Central memory CD4-positive, alpha-beta T cell (primary cell): ENCODE measurements at places on chromosomes 5 and 9.

- no peak for DNase-seq
These were observed 42.6 kb downstream of the NACC2 start for GRCh38 chr9:136052472-136052880.

- no peak for DNase-seq
These were observed 1.1 kb downstream of the NTNG2 start for GRCh38 chr9:132162764-132163456.

GRCh38 chr9:87537625-87538024 is 40.0 kb downstream of the DAPK1 start:
- DNase-seq, result no peak

DNA sequence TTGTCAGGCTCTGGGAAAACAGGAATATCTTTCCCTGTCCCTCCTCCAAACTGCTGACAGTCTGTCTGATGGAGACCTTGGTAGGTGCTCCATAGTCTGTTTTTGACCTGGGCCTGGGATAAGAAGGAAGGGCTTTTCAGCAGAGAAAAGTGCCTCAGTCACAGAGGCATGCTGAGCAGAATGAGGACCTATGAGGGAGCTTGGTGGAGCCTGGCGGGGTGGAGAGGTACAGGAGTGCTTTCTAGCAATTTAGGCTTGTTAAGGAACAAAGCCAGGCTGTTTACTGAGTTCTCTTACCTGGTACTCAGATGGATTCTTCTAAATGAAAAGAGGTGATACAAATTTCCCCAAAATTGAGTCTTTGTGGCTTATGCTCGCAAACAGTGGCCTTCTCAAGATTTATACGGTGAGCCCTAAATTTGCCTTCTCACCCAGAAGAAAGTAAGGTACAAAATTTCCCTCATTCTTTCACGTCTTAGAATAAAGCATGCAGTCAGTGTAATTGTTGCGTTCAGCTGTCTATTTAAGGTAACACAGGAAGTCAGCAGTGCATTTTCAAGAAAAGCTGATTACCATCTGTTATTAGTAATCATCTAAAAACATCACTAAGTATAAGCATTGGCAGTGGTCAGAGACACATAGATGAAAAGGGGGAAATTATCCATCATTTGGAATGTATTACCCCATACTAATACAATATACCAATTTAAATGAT is 28.6 kb upstream of the IL13 start:
- DNase-seq, result no peak

DNA sequence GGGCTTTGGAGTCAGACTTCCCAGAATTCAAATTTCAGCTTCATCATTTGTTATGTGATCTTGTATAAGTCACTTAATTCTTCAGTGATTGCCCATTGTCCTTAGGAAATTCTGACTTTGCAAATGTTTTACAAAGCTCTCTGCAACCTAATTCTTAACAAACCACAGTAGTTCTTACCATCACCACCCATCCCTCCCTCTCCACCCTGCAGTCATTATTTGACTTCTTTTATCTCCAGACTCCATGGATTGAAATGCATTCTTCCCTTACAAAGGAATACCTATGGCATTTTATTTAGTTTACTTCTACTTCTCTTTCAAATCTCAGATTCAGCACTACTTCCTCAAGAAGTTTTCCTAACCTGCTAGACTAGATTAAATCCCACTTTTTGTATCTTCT is 23.1 kb downstream of the SHLD3 start:
- DNase-seq, result no peak

GRCh38 chr9:134188386-134189144 is 24.2 kb upstream of the RNU6ATAC start:
- DNase-seq, result no peak

GRCh38 chr5:62001640-62002039 is 304.4 kb upstream of the KIF2A start:
- DNase-seq, result no peak

- no peak for DNase-seq
These were observed 3.3 kb upstream of the SMC5 start for GRCh38 chr9:70255486-70255885.

DNA sequence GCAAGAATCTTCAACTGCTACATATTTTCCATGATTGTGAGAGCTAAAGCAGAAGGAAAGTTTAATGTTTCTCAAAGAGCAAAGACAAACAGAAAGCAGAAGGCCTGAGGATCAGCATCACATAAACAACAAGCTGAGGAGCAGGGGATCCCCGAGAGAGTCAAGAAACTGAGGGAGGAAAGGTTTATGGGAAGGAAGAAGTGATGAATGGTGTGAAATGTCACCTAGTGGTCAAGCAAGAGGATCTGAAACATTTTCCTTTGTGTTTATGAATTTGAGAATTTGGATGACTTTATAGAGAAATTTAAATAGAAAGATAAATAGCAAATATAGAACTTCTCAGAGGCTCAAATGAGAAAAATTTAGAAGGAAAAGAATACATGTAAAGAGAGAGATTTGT is 481.9 kb downstream of the CHSY3 start:
- DNase-seq, result no peak

DNA sequence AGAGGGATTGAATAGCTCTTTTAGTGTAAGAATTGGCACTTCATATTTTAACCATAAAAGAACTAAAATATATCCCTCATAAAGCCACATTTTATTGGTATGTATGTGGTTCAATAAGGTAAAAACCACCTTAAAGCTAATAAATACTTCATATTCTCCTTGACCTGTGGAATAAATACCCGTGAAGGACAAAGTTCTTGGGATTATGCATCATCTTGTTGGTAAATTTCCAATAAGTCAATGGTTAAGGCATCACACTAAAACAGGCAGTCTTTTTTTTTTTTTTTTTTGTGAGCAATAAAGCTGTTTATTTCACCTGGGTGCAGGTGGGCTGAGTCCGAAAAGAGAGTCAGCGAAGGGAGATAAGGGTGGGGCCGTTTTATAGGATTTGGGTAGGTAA is 161.9 kb downstream of the SNCAIP start:
- DNase-seq, result no peak

DNA sequence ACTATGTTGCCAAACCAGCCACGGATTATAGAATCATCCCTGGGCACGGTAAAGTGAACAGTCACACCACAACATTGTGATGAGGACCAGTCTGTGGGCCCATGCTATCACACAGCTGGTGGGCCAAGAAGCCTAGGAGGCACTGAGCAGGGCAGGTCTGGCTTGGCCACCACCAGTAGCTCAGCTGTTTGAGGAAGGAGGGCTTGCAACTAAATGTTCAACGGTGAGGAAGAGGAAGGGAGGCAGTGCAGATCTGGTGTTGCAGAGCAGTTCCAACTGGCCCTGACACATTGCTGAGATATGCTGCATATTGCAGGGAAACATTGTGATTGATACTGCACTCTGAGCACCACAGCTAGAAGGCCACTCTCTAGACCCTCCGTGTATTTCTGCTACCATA is 77.9 kb upstream of the ATG10 start:
- DNase-seq, result no peak

DNA sequence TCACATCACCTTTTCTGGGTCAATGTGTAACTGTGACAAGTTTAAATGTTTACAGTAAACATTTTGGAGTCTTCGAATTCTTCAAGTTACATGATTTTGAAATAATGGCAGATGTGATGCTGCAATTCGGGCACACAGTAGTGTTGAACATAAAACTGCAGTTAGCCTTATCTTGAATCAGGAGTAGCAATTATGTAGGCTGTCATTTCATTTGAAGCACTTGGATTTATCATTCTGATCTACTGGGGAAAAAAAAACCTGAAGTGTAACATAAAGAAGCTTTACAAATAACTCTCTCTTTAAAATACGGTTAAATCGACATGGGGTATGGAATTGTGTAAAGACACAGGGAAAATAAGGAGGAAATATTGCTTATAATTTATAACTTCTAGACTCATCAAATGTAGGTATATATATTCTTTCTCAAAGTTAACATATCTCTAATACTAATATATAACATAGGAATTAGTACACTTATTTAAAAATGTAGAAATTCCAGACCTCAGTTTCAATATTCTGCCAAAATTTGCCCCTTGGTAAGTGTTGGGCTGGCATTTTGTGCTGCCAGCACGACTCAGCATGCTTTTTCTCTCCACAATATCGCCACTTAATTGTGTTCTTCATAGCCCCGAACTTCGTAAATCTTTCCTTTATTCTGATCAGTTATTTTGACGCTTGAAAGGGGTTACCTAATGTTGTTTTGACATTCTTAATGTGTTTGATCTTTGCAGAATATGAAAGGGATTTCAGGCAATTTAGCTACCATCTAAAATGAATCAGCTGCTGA is 226.7 kb downstream of the PRR16 start:
- DNase-seq, result no peak

DNA sequence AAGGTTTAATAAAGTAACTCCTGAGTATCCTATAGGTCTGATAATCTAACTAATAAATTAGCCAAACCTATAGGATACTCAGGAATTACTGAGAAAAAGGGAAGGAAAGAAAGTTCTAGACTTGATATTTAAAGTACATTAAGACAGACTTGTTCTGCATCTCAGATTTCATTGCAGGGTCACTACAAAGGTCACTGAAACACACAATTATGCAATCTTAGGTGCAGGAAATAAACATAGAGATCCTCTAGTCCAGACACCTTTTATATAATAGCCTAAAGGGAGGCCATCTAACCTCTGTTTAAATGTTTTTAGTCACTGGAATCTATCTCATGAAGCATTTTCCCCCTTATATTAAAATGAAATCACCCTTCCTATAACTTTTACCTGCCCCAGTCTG is 1215.7 kb downstream of the MAT2B start:
- DNase-seq, result no peak

DNA sequence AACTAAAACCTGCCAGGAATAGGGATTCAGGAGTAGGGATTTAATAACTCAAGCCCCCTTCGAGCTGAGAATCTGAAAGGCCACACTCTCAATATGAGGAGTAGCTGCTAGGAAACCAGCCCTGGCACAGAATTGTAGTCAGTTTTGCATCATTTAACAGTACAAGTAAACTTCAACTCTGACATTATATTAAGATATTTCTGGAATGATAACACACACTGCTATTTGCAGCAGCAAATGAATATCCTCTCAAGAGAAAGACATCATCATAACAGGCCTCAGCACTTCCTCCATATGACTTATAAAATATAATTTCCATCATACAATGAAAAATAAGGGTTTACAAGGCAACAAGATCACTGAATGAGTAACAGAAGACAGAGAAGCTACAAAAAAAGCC is 138.2 kb upstream of the RFX3 start:
- no peak for DNase-seq

DNA sequence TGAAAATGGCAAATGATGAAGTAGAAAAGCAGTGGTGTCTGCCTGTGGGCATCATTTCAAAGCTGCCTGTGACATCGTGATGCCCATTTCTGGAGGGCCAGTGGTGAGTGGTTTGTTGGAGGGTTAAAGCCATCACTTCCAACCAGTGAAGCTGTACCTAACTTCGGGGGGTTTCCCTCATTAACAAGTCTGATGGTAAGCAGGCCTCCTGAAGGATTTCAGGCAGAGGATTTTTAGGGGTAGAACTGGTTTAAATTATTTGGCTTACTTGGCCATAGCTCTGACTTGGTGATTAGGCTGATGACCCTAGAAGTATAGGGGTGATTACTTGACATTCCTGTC is 10.7 kb downstream of the TNFAIP8 start:
- DNase-seq, result no peak

DNA sequence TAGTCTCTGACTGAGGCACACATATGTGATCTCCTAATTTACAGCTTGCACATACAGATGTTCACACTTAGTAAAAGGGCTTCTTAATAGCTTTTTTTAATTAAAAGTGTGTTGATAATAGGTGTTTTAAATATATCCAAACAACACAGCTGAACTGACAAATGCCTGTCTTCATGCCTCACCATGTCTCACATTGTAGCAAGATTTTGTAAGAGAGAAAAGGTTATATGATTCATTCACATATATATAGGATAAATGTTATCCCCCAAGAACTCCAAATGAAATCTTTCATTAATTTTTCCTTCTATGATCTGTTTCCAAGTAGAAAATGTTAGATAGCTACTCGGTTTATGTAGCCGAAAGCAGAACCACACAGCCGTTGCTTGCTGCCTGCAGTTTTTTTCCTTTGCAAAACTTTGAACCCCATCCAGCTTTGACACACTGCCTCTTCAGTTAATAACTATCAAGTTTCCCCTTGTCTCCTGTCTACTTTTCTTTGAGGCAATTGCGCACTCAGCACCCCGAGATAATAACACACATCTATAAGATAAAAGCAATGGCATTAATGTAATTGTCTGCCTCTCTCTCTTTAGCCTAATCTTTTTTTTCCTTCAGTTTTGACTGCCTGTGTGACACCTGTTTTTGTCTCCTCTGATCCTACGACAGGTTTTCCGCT is 299.2 kb downstream of the BNC2 start:
- DNase-seq, result no peak

- DNase-seq, result no peak
These were observed 237.6 kb upstream of the ZNF462 start for GRCh38 chr9:106625259-106625789.

DNA sequence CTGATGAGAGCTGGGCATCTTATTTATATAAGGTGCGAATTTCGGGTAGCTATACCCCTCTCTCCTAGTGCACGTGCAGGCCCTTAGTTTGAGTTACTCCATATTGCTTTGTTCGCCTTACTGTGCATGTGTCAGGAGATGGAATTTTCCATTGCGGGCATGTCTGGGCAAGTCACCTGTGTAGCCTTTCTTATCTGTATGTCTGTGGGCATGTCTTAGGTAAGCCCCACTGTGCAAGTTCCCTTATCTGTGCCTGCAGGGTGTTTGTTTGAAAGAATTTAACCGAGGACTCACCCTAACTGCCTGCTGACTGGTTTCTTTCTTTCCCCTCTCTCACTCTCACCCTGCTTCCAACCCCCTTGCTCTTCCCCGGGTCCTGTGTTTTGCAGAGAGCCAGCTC is 140.7 kb upstream of the RANBP3L start:
- no peak for DNase-seq
